ENCODE measurements at places on chromosomes 2 and 18. TPM values are rescaled to one million over a fixed set of nuclear protein-coding genes. Genes with fewer than 3 reads are reported as not detected.

GRCh38 chr2:122136056-122136455 lies 380.6 kb downstream of the TSN start:
- DNase-seq: no peak

DNA sequence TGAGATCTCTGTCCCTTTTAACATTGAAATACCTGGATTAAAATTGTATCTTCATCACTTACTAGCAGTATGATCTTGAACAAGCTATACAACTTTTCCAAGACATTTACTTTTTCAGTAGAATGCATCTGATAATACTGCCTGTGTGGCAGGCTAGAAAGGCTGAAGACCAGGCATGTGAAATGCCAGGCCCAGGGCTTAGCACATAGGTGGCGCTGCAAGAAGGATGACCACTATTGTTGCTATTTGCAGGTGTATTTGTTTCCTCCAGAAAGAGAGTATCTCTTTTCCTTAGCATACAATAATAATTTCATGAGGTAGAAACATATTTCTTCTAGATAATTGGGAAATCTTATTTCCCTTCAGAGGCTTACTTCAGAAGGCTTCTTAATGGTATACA lies 331.3 kb downstream of the THSD7B start:
- DNase-seq: no peak

GRCh38 chr2:23007631-23008235 lies 377.2 kb upstream of the KLHL29 start:
- DNase-seq: no peak

DNA sequence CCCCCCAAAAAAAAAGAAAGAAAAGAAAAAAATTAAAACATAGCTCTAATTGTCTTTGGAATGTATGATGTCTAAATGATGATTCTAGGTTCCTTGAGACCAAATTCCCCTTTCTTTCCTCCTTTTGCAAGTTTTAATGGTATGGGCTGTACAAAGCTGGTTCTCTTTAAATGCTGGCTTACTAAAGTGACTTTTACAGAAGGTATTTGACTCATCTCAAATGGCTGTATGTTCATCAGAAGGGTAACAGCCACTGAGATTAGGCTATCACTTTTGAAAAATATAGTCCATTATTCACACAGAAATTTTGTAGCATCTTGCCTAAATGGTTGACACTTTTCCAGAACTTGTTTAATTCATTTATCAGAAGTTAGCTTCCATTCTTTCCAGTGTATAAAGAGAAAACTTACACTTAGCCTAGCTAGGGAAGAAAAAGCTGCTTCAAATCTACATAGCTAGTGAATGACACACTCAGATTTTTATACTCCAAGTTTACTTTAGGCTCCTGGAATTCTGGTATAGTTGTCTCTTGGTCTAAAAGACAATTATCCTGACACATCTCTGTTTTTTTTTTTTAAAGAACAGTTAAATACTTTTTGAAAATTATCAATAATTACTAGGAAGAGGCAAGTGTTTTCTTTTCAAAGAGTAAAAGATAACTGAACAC lies 622.6 kb downstream of the LRP1B start:
- DNase-seq: no peak

DNA sequence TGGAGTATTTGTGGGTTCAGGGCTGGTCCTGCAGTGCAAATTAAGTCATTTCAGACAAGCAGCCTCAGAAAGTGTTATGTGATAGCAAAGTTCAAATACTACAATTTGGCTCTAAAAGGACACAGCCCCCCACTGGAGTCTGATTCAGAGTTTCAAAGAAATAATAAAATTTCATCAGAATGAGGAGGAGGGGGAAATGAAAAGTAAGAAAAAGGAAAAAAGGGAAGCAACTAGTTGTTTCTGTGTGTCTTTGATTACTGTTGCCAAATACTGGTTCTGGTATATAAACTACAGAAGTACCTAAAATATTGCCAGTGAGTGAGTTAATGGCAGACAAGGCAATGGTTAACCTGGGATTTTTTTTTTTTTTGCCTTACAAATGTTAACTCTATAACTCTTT lies 773.9 kb downstream of the BCL11A start:
- DNase-seq: no peak

DNA sequence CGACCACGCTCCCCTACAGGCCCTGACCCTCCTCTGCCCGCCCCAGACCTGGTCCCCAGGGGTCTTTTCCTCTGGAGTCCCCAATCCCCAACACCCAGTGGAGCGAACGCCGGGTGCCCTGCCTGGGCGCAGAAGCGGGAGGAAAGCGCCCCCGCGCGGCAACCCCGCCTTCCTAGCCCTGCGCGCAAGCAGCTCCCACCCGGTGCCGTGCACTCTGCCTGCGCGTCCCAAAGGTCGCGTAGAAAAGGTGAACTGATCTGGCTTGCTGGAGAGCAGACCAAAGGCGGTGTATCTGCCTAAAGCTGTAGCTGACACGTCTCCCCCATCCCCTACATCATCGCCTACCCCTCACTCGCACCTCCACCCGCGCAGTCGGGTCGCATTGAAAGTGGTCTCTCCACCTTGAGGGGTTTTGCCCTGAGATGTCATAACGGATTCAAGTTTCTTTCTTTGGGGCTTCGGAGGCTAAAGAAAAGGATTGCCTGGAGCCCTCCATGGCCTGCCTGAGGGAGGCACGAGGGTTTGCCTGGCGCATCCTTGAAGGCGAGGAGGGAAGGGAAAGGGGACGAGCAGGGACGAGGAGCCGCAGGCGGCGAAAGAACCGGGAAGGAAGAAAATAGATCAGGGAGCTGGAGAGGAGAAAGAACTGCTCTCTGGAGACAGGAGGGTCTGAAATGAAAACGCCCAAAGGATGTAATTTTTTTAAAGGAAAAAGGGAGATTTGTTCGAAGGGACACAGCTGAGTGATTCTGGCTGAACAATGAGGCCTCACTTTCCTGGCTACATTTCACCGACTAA lies 5.8 kb downstream of the GAD1 start:
- DNase-seq: peak; percentile 14

GRCh38 chr2:163735685-163736432 lies at the start of gene FIGN:
FIGN (minus strand) TSS chr2:163736008; CDS start chr2:163734927, 1,081 bp downstream.
- peak; percentile 44 for DNase-seq

DNA sequence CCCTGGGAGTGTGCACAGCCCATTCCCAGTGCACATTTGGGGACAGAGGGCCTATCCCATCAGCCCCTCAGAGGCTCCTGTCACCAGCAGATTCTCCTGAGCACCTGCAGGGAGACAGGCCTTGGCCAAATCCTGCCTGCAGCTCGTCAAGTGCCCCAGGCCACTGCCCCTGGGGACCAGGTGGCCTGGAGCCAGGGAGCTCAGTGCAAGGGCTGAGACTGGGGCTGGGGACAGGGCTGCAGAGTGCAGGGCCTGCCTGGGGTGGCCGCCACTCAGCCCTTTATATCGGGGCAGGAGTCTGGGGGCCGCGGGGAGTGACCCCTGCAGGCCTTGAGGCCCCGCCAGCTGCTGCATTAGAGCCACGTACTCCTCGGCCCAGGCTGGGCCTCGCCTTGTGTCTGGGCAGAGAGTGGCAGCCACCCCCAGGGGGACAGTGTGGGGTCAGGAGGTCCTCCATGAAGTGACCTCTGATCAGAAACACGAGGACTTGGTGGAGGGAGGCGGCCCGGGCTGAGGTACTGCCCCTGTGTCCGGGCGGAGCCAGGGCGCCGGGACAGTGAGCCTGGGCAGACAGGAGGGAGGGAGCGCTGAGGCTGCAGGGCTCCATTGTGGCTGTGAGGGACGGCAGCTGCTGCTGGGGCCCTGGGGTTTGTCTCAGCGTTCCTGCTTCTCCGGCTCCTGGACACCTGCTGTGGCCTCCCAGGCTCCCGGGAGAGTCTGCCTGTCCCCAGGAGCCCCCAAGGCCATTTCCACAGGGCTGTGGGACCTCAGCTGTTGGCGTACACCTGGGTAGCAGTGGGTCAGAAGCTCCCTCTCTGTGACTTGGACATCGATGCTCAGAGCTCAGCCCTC lies 24.2 kb downstream of the GPC1 start:
- DNase-seq: no peak

GRCh38 chr18:22219568-22220355 lies 50.4 kb downstream of the GATA6 start:
- DNase-seq: no peak

DNA sequence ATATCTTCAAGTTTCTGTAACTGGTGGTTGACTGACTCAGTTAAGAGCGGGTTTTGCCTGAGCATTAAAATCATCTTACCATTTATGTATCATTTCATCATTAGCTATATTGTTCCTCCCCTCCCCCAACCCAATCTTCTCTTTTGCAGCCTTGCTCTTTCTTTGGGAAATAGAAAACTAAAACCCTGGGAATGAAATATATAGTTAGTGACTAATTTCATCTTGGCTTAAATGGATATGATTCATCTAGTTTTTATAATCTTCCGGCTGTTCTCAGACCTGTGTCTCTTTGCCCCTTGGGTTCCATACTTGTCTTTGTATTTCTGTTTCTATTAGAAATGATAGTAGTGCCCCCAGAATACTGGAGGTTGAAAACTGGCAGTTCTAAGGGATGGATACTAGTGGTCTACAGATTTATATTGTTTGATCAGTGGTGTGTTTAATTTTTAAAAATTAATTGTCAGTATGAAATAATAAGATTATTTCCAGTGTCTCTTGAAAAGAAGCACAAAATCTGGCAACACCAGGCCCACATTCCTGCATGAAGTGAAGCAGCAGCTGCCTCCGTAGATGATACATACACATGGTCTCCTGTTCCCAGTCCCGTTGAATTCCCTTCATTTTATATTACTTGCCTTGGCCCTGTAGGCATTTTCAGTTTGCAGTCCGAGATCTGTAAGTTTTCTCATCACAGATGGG lies 44.5 kb downstream of the PHLPP1 start:
- no peak for DNase-seq

DNA sequence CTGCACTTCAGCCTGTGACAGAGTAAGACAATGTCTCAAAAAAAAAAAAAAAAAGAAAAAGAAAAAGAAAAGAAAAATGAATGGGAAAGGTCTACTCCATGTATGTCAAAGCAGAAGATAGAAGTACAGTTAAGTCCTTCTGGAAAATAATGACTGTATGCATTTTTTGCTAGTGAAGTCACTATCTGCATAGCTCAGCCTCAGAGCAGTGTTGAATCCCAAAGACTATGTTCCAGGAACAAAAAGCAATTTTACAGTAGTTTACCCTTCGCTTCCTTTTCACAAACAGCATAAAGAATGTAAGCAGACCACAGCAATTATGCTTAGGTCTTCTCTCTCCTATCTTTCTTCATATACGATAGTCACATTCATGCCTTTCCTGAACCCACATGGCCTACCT lies 497.4 kb downstream of the CMPK2 start:
- DNase-seq: no peak

DNA sequence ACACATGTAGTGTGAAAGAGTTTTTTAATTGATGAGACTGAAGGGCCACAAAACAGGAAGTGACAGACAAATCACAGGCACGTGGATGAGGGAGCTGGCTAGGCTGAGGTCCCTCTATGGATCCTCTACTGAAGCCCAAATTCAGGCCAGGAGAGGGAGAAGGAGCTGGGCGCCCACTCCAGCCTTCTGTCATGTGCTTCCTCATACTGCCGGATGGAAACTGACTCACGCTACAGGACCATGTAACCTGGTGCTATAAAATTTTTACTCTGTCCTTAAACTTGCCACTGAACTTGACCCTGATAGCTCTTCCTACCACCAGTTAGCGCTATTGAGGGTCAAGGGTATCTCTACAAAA lies 31.3 kb downstream of the PSTPIP2 start:
- DNase-seq: no peak

- DNase-seq: no peak
These were observed 58.4 kb downstream of the KCTD18 start for GRCh38 chr2:200451511-200451910.

GRCh38 chr2:187985195-187985594 lies 306.5 kb upstream of the GULP1 start:
- DNase-seq: no peak

DNA sequence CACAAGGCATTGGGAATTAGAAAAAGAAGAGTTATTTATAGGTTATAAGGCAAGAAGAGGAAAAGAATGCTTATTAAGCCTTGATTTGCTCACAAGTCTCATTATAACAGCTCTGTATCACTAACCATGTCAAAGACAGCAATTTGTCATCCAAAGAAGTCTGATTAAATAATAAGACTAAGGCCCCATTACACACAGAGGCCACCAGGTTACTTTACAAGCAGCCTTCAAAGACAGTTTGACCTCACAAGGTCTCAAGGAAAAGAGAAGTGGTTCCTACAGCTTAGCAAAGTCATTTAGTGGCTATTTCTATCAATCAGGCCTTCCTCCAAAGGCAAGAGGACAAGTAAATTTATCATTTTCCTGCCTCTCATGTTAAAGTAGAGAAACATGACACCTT lies 188.5 kb downstream of the MBD2 start:
- no peak for DNase-seq

DNA sequence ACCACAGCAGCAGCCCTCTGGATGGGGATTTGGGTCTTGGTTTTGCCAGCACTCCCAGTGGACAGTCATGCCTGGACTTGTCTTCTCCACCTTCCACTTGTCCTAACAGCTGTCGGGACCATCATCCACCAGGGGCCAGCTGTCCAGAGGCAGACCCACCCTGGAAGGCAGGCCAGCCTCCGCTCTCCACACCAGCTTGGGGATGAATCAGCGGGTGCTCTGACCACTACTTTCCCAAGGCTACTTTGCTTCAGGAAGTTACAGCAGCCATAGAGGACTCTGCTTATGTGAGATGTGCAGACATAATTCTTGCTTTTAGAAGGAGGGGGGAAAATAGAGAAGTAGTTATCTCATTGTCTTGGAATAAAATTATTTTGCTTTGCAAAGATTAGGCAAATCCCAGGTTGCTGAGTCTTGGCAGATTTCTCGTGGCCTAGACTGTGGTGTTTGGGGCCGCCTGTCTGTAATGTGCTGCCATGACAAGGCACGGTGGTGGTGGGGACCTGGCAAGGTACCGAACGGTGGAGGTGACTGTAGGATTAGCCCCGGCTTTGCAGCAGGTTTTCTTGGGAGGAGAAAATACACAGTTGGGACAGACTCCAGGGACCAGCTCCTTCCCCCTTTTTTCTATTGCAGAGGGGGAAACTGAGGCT lies 148.7 kb downstream of the AGAP1 start:
- DNase-seq: no peak

DNA sequence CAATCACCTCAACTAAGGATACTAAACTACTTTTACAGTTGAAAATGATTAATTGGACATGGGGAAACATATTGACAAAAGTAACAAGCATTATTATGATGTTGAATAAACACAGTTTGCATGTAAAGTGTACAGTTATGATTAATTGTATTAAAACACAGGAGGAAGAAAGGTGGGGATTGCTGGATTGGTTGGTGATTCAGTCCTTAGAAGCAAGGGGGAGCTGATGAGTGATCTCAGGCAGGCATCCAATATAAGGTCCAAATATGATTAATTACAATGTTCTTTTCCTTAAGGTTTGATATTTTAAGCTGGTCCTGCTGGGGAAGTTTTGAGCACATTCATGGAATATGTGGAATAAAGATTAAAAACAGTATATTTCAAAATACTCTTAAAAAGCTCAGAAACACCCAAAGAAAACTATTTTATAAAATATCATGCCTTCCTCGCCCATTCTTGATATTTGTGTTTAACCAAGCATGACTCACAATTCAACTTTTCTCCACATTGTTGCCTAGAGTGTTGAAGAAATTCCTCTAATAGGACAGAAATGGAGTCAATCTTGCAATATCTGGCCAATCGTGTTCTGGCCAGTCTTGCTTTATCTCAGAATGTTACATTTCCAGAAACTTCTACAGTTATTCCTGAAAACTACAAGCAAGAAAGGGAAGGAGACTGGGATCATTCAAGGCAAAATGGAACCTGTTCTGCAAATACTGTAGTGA lies 268.2 kb downstream of the RPIA start:
- DNase-seq: no peak

The CCT7 gene
- 169 TPM for polyA plus RNA-seq

The HRH4 gene
- polyA plus RNA-seq: 0.19 TPM

The CCDC142 gene
- polyA plus RNA-seq: 21.3 TPM

The ANKRD30BL gene
- polyA plus RNA-seq: 0.09 TPM

The ECEL1 gene
- polyA plus RNA-seq: 1.1 TPM

The RNF149 gene
- polyA plus RNA-seq: 68.9 TPM

The CXCR1 gene
- 0.01 TPM for polyA plus RNA-seq

The PLEKHH2 gene
- 14.7 TPM for polyA plus RNA-seq

The LOXHD1 gene
- 0.49 TPM for polyA plus RNA-seq
